ENCODE measurements at places on chromosomes 3 and 15.
A peak's percentile ranks its signal among the peaks of the same experiment; 100 is the strongest.

DNA sequence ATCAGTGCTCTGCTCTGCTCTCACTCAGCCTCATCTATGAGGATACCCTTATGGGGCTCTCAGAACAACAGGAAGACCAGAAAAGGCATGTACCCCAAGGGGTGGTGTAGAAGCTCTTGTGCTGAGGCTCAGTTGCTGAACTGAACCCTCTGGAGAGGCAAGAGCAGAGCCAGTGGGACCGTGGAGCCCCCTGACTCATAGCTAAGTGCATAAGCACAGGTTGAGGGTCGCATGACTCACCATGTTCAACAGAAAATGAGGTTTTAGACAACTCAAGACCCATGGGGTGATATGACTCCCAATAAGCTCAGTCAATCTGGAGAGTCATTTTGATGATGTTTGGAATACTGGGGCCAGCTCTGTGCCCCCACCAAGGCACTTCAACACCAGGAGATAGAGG is 37.3 kb downstream of the CRYGS start:
- DNase-seq: no peak
- no peak overlapping the region for H3K4me3 ChIP-seq
- H3K27ac ChIP-seq: no peak overlapping the region
- no peaks in the 10 kb centered on the region for H3K27me3 ChIP-seq
- no peaks in the 10 kb centered on the region for H3K36me3 ChIP-seq

GRCh38 chr3:44942202-44942921 is 33.6 kb downstream of the ZDHHC3 start:
- H3K36me3 ChIP-seq: peaks cover 97% of the 10 kb centered on the region
- no peaks in the 10 kb centered on the region for H3K27me3 ChIP-seq
- no peak overlapping the region for H3K4me3 ChIP-seq
- DNase-seq: no peak
- no peak overlapping the region for H3K27ac ChIP-seq

GRCh38 chr15:70043590-70043989 is 54.1 kb downstream of the TLE3 start:
- no peaks in the 10 kb centered on the region for H3K27me3 ChIP-seq
- H3K27ac ChIP-seq: no peak overlapping the region
- H3K4me1 ChIP-seq: peaks cover 6% of the 10 kb centered on the region

- H3K27me3 ChIP-seq: no peaks in the 10 kb centered on the region
- H3K4me3 ChIP-seq: no peak overlapping the region
- no peaks in the 10 kb centered on the region for H3K36me3 ChIP-seq
- no peak for DNase-seq
- no peak overlapping the region for H3K27ac ChIP-seq
- H3K4me1 ChIP-seq: no peaks in the 10 kb centered on the region
Observed at GRCh38 chr3:35537265-35537664, 102.1 kb upstream of the ARPP21 start.

GRCh38 chr3:166993015-166993630 is 387.0 kb downstream of the ZBBX start:
- H3K27ac ChIP-seq: no peak overlapping the region
- H3K36me3 ChIP-seq: no peaks in the 10 kb centered on the region
- H3K4me3 ChIP-seq: no peak overlapping the region
- H3K27me3 ChIP-seq: no peaks in the 10 kb centered on the region
- no peak for DNase-seq

DNA sequence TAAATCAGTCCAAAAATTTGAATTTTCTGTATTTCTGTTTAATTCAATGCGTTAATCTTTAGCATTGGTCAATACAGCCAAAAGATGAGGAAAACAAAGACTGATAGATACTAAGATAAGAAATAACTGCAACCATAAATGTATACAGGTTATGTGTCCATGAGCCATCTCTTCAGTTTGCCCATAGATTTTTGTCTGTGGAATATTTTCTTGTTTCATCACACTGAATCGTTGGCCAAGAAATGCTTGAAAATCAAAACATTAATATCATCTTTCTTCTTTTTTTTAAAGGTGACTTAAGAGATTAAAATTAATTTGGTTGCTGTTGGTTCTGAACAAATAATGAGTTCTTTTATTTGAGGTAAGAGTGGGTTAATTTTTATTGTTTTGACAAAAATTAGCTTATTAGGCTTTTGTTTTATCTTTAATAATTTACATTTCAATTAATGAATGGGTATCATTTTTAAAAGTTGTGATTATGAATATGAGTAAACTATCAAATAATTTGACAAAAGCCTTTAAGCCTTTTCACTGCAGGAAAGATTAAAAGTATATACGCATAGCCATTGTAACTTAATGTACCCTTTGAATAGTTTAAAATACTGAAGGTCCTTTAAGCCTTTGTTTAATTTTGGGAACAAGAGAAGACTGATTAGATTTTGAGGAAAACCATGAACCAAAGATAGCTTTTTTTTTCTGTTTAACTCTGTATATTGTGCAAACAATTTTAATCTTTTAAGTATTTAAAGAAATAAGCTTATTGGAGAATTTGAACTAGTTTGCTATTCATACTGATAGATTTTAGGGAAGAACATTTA is 14.7 kb upstream of the CHD2 start:
- peak overlapping the region; percentile 71 for H3K4me3 ChIP-seq
- no peaks in the 10 kb centered on the region for H3K27me3 ChIP-seq
- H3K36me3 ChIP-seq: no peaks in the 10 kb centered on the region
- peak overlapping the region; percentile 100 for H3K27ac ChIP-seq
- H3K4me1 ChIP-seq: peaks cover 26% of the 10 kb centered on the region
- no peak for DNase-seq

DNA sequence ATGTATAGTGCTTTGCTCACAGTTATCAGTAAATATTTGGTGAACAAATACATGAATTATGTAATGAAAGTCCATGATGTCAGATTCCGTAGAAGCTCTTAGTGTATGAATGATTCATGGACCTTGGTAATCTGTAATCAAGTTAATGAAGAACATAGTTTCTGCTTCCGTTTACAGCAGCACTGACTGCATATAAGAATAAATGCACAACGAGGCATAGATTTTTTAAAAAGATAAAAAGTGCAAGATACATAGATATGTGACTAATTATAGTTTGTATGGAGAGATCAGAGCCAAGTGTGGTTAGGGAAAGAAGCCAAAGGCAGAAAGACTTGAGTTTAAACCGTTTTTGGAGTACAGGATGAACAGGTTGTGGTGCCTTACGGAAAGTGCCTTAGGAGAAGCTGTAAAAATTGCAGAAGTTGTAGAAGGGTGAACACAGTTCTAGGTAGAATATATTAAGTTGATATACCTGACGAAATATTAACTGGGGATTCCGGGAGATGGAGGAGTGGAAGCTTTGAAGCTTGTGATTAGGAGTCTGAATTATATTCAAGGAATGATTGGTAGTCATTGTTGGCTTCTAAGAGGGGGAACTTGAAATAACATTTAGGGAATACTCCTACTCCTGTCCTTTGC is 293.1 kb downstream of the NLGN1 start:
- no peak for DNase-seq
- H3K36me3 ChIP-seq: no peaks in the 10 kb centered on the region
- H3K4me3 ChIP-seq: no peak overlapping the region
- no peak overlapping the region for H3K27ac ChIP-seq

DNA sequence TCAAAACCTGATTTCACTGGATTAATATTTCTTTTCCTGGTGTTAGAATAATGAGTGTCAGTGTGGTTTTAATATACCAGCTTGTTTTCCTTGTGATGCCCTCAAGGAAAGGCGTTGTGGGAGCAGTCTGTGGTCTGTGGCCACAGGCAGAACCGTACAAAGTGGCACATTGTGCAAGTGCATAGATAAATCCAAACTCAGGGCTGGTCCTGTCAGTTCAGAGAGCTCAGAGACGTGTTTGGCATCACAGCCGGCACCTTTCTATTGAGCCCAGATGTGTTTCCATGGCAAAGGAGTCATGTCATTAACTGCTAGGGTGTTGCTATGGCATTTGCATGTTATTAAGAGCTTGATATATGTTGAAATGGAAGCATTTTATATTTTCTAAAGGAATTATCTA is 289.9 kb upstream of the RASGRP1 start:
- H3K27ac ChIP-seq: no peak overlapping the region
- H3K4me1 ChIP-seq: no peaks in the 10 kb centered on the region
- no peaks in the 10 kb centered on the region for H3K36me3 ChIP-seq
- DNase-seq: no peak
- no peaks in the 10 kb centered on the region for H3K27me3 ChIP-seq
- H3K4me3 ChIP-seq: no peak overlapping the region

GRCh38 chr15:55909036-55909811 is 84.2 kb downstream of the NEDD4 start:
- no peaks in the 10 kb centered on the region for H3K36me3 ChIP-seq
- no peak overlapping the region for H3K4me3 ChIP-seq
- no peaks in the 10 kb centered on the region for H3K4me1 ChIP-seq
- DNase-seq: no peak
- no peak overlapping the region for H3K27ac ChIP-seq

DNA sequence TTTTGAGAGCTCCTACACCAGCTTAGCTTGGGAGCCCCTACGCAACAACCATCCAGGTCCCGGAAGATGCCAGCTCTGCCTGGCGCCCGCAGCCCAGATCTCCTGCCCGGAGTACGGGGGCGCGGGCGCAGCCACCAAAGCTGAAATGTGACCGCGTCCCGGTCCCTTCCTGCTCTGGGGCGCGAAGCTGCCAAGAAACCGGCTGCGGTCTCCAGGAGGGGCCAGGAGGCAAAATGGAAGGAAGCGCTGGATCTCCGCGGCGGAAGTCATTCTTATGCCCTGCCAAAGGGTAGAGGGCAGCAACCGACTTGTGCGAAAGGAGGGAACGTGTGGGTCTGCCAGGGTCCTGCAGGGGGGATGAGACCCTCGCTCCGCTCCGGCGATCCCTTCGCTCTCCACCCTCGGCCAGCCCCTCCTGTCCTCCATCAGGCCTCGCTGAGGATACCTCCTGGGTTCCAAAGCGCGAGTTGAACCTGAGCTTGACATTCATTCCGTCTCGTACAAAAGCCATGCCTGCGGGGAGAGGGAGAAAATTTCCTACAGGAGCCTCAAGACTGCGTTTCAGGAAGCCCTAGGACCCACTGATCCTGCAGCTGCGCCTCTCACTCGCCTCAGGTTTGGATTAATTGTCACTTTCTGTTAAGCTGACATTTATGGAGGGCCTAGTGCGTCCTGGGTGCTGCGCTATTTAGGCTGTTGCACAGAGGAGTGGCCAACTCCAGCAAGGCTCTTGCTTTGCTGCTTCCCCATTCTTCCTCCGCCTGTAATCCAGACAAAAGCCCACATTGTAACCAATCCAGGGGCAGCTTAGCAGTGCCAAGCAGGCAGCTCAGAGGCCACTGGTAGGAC is 98.3 kb upstream of the VGLL3 start:
- peak; percentile 46 for DNase-seq
- peak overlapping the region; percentile 90 for H3K27ac ChIP-seq
- no peaks in the 10 kb centered on the region for H3K36me3 ChIP-seq
- H3K4me1 ChIP-seq: no peaks in the 10 kb centered on the region
- H3K4me3 ChIP-seq: peak overlapping the region; percentile 67

DNA sequence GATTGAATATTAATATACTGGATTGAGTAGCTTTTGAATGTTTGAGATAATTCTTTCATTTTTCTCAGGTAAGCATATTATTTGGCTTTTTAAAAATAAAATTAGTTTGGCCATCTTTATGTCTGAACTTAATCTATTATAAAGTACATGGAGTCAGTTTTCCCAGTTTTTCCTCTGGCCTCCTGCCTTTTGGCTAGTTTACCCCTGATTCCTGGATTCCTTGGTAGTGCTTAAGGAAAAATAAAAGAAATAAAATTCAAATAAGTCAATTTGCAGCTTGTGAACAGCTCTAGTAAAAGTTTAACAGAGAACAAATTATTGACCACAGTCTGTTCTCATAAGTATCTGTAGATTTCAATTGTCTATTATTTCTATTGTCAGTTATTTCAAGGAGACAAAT is 89.4 kb downstream of the COL6A6 start:
- no peak overlapping the region for H3K4me3 ChIP-seq
- H3K36me3 ChIP-seq: no peaks in the 10 kb centered on the region
- H3K27me3 ChIP-seq: no peaks in the 10 kb centered on the region
- H3K4me1 ChIP-seq: no peaks in the 10 kb centered on the region
- no peak for DNase-seq

DNA sequence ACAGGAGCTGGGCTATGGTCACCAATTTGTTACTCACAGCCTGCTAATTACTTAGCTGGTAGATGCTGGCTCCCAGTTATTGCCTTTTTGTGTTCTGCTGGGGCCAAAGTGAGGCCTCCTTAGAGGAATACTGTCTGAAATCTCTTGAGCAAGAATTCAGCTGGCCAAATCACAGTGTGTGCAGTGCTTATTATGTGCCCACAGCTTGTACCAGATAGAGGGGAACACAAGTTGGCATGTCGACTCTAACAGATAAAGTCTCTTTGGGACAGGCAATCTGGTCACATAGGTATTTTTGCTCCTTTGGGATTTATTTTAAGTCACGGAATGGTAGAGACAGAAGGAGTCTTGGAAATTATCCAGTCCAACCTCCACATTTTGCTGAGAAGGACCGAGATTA is 6.3 kb upstream of the TMEM212 start:
- H3K4me3 ChIP-seq: no peak overlapping the region
- no peaks in the 10 kb centered on the region for H3K36me3 ChIP-seq
- no peak overlapping the region for H3K27ac ChIP-seq
- no peak for DNase-seq

DNA sequence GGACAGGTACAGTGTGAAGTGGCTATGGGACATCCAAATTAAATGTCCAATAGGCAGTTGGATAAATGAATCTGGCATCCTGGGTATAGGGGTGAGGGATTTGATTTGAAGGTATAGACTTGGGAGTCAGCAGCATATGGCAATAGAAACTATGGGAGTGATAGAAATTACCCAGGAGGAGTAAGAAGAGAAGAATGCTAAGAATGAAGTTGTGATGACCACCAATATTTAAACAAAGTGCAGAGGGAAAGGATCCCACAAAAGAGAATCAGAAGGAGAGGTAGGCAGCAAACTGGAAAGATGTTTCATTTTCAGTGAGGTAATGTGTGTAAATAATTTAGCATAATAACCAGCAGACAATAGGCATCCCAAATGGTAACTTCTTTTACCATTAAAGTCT is 13.8 kb upstream of the MSL2 start:
- H3K27ac ChIP-seq: no peak overlapping the region
- H3K4me1 ChIP-seq: no peaks in the 10 kb centered on the region
- H3K27me3 ChIP-seq: no peaks in the 10 kb centered on the region
- no peak for DNase-seq

- DNase-seq: no peak
- no peaks in the 10 kb centered on the region for H3K27me3 ChIP-seq
Observed at GRCh38 chr3:62962714-62963113, 87.5 kb upstream of the CADPS start.

GRCh38 chr15:66293419-66294156 is at the start of gene DIS3L:
Gene DIS3L (plus strand): TSS chr15:66293568. CDS start chr15:66293597, 29 bp downstream.
- peak within 1 kb of the TSS; percentile 90 for H3K27ac ChIP-seq
- peak within 1 kb of the TSS; percentile 65 for H3K4me3 ChIP-seq
- H3K4me1 ChIP-seq: peaks cover 57% of the 10 kb centered on the region
- peak; percentile 18 for DNase-seq

- H3K27me3 ChIP-seq: no peaks in the 10 kb centered on the region
- H3K27ac ChIP-seq: no peak overlapping the region
- no peak for DNase-seq
- no peak overlapping the region for H3K4me3 ChIP-seq
- H3K36me3 ChIP-seq: no peaks in the 10 kb centered on the region
Observed at GRCh38 chr15:63906266-63906584, 72.5 kb upstream of the HERC1 start.

- no peaks in the 10 kb centered on the region for H3K27me3 ChIP-seq
- DNase-seq: no peak
- H3K4me1 ChIP-seq: no peaks in the 10 kb centered on the region
- H3K27ac ChIP-seq: no peak overlapping the region
- H3K36me3 ChIP-seq: peaks cover 94% of the 10 kb centered on the region
Observed at GRCh38 chr3:127013758-127014535, 31.0 kb downstream of the PLXNA1 start.

- no peak overlapping the region for H3K4me3 ChIP-seq
- H3K27me3 ChIP-seq: no peaks in the 10 kb centered on the region
- no peak for DNase-seq
- no peaks in the 10 kb centered on the region for H3K36me3 ChIP-seq
- no peaks in the 10 kb centered on the region for H3K4me1 ChIP-seq
Observed at GRCh38 chr3:179819379-179819778, 166.5 kb downstream of the USP13 start.

Measured in tibial nerve (tissue), 4 donors.